ENCODE measurements at places on chromosomes 5 and 9.

GRCh38 chr9:130630071-130630450, 34.3 kb upstream of the PRDM12 start:
- DNase-seq: no peak

GRCh38 chr5:179963375-179963774, 55.7 kb upstream of the TBC1D9B start:
- no peak for DNase-seq

DNA sequence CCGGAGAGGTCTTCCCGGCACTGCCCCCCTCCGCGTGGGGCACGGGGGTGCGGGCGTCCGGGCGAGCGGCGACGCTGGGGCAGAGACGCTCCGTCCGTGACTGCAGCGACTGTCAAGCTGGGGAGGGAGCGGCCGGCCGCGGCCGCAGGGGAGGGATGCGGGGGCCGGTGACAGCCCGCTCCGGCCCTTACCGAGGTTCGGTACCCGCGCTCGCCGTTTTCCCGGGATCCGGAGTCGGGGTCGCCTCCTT, 400 bp downstream of the KDM4C start:
- no peak for DNase-seq

- no peak for DNase-seq
These were observed 46.5 kb upstream of the FAT2 start for GRCh38 chr5:151637676-151638075.

GRCh38 chr5:96909435-96909834, 26.4 kb upstream of the LNPEP start:
- no peak for DNase-seq

- no peak for DNase-seq
These were observed 37.6 kb upstream of the STX17 start for GRCh38 chr9:99868845-99869244.

DNA sequence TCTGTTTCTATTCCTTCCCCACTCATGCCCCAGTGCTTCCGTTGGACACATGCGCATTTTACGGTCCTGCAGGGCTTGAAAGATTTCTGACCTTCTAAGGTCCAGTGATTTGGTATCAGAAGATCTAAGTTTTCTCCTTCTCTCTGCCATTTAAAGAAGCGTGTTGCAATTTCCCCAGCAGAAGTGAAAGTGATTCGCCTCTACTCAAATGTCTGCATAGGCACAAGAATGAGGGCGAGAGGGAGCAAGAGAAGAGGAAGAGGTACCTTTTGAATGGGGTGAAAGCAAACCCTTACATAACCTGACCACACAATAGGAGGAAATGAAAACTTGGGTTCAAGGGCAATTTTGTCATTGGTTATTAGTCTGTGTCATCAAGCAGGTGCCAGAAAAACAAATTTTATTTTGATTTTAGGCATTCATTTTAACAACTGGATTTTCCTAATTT, 31.7 kb upstream of the NR3C1 start:
- DNase-seq: no peak

DNA sequence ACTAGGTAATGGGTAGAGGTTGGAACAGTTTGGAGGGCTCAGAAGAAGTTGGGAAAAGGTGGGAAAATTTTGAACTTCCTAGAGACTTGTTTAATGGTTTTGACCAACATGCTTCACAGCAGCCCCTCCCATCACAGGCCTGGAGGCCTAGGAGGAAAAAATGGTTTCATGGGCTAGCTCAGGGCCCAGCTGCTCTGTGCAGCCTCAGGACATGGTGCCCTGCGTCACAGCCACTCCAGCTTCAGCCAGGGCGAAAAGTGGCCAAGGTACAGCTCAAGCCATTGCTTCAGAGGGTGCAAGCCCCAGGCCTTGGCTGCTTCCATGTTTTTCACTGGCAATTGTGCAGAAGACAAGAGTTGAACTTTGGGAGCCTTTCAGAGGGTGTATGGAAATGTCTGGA, 453.7 kb downstream of the LRRC70 start:
- no peak for DNase-seq

GRCh38 chr5:173845321-173845720, 42.8 kb upstream of the CPEB4 start:
- DNase-seq: no peak

GRCh38 chr5:135615171-135615570, 36.4 kb upstream of the CXCL14 start:
- no peak for DNase-seq

- no peak for DNase-seq
These were observed 267.8 kb upstream of the NREP start for GRCh38 chr5:112024769-112025168.

- DNase-seq: no peak
These were observed 9.1 kb upstream of the XPA start for GRCh38 chr9:97706246-97706645.

DNA sequence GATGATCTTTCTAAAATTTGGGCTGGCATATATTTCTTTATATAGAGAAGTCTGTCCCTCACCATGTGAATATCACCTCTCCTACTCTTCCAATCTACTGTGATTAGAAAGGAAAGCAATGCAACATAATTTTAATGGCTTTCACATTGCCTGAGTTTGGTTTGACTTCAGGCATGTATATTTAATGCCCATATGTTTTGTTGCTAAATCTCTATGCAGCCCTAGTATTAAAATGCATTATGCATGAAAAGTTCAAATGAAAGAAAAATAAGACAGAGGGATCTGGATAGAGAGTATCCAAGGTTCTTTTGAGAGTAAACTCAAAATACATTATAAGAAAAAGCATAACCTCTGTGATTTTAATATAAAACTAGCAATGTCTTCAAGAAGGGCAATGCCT, 518.3 kb downstream of the PRR16 start:
- DNase-seq: no peak

GRCh38 chr9:130785053-130785452, 50.0 kb upstream of the ABL1 start:
- DNase-seq: no peak

DNA sequence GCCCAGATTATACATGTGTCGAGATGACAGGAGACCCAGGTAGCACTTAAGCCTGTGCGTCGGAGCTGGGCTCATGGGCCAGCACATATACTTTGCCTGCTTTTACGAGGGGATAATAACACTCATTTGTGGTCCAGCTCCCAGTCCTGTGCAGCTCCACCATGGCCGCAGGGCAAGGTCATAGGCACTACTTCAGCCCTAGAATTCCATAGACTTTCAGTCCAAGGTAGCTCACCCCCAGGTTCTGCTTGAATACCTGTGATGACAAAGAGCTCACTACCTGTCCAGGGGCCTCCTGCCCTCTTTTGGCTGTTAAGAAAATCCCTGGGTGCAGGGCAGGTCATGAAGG, 1.7 kb downstream of the CORO2A start:
- DNase-seq: no peak

DNA sequence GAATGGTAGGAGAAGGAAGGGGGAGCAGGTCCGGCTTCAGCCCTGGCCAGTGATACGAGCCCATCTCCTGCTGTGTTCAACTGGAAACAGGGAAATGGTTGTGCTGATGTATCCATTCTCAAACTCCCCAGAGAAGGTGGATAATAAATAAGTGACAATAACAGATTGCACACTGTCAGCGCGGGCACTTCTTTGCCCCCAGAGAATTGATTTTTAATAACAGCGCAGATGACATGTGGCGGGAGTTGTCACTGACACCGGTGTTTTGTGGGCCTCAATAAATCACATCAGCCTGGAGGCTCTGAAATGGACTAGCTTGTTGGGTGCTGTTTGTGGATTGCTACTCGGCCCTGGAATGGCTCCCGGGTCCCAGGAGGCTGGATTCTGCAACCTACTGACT, 141.4 kb upstream of the PANK3 start:
- no peak for DNase-seq

DNA sequence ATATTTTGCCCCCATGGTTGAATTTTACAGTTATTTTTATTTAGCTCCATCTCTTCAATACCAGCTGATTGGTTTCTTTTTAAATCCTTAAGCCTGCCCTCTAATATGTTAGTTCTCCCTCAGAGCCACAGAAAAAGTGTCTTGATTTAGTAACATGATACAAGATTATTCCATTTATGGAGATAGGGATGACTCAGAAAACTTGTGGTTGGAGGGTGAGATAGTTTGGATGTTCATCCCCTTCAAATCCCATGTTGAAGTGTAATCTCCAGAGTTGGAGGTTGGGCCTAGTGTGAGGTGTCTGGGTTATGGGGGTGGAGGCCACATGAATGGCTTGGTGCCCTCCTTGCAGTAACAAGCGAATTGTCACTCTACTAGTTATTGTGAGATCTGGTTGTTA, 115.7 kb downstream of the FBXO38 start:
- no peak for DNase-seq

DNA sequence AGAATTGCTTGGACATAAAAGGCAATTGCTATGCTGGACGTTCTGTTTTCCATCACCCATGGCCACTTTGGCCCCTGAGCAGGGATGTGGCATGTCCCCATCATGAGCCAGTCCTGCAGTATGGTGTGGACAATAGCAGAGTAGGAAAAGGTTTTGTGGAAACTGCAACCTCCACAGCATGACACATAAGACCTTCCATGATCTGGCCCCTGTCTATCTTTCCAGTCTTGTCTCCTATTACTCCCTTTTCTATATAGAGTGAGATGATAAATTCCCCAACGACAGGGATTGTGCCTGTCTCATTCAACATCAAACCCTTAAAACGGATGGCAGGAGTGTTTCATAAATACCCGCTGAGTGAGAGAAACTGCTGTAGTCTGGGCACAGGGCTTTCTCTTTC, 174.7 kb upstream of the PTCH1 start:
- DNase-seq: no peak

GRCh38 chr5:148653291-148653835, 964 bp downstream of the HTR4 start:
- DNase-seq: no peak
